HFFc6 (cell line): ENCODE measurements at places on chromosomes 2 and 18.

- DNase-seq, result no peak
Observed at GRCh38 chr18:58447402-58448095, 181.3 kb downstream of the ALPK2 start.

DNA sequence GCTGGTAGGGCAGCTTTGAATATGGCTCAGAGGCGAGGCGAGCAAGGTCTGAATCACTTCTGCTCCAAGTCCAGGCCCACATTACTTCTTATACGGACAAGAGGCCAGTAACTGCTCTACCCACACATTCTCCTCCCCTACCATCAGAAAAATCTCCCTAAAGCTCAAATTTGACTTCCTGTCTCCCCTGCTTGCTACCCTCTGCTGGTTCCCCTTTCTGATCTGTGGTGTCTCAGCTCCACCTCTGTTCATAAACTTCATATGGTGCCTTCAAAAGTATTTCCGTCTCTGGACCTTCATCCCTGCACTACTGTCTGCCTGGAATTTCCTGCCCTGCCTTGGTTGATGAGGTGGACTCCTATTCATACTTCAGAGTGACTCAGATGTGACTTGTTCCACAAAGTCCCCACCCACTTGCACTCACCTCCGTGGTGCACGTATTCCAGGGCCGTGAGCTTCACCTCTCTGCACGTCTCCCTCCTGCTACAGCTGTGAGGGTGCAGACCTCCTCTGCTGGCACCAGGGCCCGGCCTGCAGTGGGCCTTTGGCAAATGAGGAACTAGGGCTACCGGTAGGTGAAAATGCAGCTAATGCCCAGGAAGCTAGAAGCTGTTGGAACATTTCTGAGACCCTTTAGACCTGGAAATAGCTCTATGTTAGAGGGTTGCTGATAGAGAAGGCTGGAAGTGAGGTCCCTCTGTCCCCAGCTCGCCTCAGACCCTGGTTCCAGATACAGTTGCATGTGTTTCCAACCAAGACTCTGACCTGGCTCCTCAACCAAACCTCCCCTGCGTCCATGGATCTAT, 24.6 kb upstream of the KCMF1 start:
- DNase-seq, result peak; percentile 88

- no peak for DNase-seq
Observed at GRCh38 chr18:14085770-14086457, 46.3 kb downstream of the ZNF519 start.

DNA sequence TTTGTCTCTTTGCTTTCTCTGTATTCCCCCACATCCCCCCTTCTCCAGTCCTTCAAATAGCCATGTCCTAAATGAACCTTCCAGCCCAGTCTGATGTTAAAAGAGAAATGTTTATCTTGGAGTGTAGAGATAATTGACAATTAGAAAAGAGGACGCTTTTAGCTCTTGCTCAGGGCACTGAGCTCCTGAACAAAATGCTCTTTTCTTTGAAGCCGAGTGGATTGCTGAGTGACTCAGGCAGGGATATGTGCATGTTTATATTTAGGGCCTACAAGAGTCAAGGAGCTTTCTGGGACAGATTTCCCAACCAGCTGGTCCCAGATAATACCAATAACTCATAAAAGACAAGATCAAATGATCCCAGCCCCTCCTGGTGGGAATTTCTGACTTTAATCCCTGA, 88.0 kb upstream of the SETBP1 start:
- peak; percentile 56 for DNase-seq

DNA sequence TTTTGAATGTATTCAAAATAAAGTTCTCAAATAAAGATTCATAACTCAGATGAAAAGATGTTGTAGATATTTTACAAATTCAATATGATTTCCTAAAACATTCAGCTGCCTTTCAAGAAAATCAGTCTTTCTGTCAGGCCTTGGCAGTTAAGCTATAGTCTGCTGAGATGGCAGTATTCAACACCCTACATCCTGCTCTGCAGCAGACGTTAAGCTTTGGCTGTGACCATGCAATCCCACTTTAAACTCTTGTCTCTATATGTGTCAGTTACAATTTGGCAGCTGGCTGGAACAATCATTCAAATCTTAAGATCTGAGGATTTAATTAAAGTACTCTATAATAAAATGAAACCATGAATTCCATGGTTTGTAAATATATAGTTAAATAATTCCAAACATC, 567.3 kb upstream of the ZNF804A start:
- no peak for DNase-seq

GRCh38 chr2:224894356-224894755, 147.9 kb downstream of the DOCK10 start:
- DNase-seq, result no peak

DNA sequence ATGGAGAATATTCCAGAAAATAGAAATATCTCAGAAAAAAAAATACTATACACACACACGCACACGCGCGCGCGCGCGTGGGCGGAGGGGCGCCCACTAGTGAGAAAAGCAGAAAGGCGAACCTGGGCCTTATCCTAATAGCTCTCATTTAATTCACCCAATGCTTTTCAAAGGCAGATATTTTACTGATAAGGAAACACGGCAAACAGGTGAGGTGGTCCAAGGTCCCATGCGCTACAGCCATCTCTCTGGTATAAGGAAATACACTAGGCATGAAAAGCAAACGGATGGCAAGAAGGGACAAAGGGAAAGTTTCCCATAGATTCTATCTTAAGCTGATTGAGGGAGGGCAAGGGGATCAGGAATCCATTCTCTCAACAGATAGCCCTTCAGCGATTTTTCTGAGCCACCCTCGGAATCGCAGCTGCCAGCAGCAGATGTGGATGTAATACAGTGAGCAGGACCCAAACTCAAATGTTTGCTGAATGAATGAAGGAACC, 136.7 kb downstream of the TMEM247 start:
- DNase-seq, result peak; percentile 0

DNA sequence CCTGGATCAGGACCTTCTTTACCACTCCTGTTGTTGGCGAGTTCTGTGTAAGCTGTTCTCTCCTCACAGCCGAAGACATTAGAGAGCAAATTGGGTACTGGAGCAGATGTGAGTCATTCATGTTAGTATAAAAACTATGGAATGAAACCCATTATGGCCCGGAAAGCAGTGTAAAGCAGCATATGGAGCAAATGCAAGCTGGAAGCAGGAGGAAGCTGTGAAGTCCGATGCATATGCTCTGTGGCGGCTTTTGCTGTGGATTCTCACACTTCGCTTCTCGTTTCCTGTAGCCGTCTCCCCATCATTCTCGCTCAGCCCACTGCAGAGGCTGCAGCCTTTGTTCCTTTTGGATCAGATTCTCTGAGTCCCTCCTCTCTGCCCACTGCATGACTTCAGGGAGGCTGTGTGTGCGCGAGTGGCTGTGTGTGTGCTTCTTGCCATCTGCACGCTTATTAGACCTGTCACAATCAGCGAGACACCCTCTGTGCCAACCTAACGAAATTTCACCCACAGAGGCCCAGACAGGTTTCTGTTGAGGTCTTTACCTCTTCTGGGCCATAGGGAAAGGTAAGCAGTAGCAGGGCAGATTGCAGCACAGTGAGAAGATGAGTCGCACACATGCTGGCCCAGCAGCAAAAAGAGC, 3.3 kb upstream of the GALNT14 start:
- DNase-seq, result no peak

DNA sequence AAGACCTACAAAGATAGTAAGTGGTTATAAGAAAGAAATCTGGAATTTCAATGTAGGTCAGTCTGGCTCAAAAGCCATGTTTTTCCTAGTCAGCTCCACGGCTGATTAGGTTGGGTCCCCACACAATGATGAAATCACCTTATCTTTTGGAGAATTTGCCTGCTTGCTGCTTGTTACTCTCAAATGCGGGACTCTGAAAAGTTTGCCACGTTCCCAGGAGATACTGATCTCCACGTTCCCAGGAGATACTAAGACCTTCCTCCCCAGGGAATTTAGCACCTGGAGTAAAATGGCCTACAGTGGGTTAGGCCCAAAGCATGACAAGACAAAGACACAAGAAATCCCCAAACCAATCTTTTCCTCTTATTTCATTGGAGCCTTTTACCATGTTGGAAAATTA, 449.6 kb downstream of the TNS1 start:
- no peak for DNase-seq

DNA sequence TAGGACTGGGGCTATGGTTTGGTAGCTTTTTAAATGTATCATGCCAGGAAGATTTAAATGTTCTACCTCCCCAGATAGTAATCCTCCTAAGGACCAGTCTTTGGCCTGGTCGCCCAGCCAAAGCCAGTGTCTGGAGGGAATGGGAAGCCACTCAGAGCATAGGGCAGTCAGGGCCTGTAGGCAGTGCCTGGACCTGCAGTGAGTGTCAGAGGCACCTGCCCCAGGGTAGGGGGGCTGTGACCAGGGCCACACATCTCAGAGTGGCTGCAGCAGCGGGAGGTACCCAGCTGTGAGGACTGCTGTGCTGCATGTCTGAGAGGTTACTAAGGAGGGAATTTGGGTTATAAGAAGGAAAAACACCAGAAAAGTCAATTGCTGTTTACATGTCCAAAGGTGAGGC, 57.7 kb downstream of the MYT1L start:
- no peak for DNase-seq

DNA sequence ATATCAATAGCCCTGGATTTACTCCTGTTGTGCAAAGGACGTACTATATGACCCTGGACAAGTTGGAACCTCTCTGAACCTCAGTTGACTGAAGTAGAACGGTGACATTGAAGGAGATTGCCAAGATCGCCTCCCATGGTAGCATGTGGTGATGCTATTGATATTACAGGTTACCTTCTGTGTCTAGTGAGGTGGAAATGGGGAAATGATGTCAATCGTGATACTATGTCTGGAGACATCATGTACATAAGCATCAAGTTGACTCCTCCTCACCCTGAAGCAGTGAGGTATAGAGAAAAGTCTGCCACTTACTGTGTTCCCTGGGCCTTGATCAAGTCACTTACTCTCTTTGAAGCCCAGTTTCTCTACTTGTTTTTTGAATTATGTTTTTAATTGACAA, 93.9 kb downstream of the KLF7 start:
- DNase-seq, result no peak

GRCh38 chr2:88599527-88599926, 27.7 kb downstream of the EIF2AK3 start:
- DNase-seq, result no peak

DNA sequence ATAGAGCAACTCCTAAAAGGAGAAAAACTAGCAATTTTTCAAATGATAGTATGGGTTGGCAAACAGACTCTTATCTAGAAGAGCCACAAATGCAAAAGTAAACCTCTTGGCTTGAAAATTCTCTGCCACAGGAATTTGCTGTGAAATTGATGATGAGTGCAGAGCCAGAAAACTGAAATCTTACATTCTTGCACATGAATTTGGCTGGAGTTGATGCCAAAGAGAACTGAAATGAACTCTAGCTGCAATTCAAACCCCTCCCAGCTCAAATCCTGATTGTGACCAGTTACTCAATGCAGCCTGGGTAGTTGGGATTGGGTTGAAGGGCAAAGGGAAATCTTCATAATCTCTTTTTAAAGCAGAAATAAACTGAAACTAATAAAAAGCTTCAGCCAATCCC, 266.6 kb downstream of the PDE11A start:
- DNase-seq, result peak; percentile 33

DNA sequence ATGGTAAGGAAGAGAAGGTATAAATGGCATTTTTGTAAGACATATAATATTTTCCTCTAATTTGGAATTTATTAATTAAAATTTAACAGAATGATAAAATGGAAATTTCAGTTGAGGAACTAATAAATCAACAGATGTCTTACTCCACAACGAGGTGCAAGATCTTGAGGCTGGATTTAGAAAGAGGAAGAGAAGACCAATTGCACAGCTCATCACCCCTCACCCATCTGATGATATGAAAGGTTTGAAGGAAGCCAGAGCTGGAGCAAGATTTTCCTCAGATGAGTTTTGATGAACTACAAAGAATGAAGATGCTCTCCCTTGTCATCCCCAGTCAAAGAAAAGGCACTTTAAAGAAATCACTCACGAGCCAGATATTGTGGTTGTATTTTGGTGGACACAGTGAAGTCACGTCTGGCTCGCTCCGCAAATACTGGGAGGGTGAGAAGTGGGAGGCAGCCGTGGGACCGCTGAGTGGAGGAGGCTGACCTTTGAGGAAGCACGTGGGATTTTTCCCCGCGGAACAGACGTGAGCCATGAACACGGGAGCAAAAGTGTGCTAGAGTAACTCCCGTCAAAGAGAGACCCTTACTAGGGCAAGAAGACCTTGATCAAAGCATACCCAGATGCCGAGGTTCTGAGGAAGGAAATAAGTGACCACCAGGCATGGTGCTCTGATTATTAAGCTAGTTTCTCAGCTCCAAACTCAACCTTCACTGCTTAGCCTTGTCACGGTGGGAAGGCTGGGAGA, 511.4 kb downstream of the RNF144A start:
- no peak for DNase-seq

GRCh38 chr18:41370740-41371139, 584.3 kb upstream of the PIK3C3 start:
- DNase-seq, result no peak

DNA sequence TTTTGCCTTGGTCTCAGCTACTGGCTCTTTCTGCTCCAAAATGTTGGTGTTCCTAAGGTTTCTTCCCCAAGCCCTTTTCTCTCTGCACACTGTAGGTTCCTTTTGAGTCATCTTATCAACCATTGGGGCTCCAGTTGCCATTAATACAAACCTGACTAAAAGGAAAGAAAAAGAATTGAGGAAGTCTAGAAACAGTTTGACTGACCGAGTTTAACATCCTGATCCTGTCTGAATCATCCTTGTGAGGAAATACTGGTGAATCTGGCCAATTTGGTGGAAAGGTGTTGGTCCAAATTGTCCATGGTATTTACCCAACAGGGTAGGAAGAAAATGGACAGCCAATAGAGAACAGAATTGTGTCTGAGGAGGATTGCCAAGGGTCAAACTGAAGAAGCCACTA, 38.3 kb downstream of the CRYGD start:
- DNase-seq, result no peak

DNA sequence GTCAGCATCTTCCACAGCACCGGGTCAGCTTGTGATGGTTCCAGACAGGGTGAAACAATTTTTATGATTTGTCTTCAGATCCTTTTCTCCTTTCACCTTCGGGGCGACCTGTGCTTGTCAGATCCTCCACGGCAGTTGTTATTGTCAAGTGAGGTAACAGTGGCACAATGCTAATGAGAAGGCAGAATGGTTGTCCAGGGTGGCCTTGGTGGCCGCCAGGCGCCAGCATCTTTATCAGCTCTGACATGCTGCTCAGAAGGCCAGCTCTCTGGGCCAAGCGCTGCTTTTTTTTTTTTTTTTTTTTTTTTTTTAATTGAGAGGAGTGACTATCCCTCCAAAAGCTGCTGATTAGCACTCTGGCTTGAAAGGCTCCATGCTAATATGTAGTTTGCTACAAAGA, 52.3 kb upstream of the MGAT5 start:
- no peak for DNase-seq

- DNase-seq, result no peak
Observed at GRCh38 chr2:83368916-83369315, 1090.2 kb downstream of the SUCLG1 start.

GRCh38 chr18:60090170-60090569, 190.4 kb downstream of the PMAIP1 start:
- no peak for DNase-seq

DNA sequence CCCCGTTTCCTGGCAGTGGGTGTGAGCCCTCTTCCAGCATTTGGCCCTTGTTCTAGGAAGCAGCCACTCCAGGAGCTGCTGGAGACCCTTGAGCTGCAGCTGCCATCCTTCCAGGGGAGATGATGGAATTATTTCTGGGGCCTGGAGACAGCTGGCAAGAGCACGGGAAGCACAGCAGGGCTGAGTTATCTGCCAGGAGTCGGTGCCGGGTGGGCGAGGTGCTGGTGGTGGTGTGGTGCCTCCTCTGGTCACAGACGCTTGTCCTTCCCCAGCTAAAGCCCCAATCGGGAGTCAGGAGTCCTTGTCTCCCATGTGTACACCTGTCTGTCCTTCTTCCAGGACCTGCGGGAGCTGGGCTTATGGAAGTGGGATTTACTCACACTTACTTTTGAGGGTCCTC, 36.0 kb downstream of the DPYSL5 start:
- no peak for DNase-seq

GRCh38 chr18:13283746-13284145, 65.2 kb downstream of the LDLRAD4 start:
- DNase-seq, result no peak
